ENCODE measurements at places on chromosomes 2 and 18.

DNA sequence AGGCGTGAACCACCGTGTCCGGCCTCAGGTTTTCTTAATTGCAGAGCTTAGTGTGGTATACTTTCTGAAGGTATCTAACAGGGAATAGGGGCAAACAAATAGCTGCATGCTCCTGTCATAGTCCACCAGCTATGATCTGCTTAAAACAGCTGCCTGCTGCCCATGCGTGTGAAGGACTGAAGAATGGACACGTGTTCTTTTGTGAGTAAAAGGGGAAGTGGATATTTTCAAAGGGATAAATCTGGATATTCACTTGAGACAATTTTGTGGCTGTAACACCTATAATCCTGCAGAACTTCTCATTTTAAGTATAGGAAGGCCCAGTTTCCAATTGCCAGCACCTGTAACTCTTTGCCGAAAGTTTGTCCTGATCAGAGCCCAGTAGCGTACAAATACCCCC lies 44.7 kb downstream of the TRPM8 start:
- DNase-seq, result no peak

- no peak for DNase-seq
Observed at GRCh38 chr18:26971409-26971808, 105.9 kb upstream of the AQP4 start.

- no peak for DNase-seq
Observed at GRCh38 chr2:159129269-159129668, 157.2 kb downstream of the WDSUB1 start.

GRCh38 chr2:198662905-198663304 lies 794.8 kb downstream of the SATB2 start:
- no peak for DNase-seq

DNA sequence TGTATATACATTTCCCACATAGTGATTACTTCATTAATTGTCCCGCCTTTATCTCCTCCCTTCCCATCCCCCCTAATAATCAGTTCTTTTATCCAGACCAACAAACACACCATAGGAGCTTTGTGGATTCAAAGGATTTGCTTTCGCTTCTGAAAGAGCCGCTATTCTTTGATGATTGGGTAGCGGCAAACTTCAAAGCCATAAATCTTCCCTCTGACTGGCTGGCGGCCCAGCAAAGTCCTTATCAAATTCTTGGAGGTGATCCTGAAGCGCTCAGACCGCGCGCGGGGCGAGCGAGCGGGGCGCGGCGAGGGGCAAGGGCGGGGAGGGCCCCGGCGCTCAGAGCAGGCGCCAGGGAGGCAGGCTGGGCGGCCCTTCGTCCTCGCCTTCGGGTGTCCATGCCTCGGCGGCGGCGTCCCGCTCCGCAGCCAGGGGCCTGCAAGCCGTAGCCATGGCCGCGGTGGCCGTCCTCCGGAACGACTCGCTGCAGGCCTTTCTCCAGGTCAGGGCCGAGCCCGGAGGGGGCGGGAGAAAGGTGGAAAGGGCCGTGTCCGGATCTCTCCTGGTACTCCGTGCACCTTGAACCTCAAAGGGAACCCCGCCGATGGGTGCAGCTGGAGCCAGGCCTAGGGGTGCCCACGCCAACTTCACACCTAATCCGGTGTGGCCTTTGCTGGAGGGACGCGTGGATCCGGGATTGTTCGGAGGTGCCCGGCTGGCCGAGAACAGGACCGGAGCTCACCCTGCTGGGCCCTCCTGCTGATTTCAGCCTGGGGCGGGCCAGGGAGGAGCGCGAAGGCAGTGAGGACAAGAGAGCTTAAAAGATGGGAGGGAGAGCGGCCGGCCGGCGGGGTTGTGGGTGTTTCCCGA lies at the start of gene SP5:
TSS of gene SP5 (plus strand) at position 276 of the 870 bp plus-strand sequence. CDS start at position 452, 176 bp downstream.
- DNase-seq, result no peak

- no peak for DNase-seq
Observed at GRCh38 chr18:62531078-62531477, 8.3 kb downstream of the ZCCHC2 start.

DNA sequence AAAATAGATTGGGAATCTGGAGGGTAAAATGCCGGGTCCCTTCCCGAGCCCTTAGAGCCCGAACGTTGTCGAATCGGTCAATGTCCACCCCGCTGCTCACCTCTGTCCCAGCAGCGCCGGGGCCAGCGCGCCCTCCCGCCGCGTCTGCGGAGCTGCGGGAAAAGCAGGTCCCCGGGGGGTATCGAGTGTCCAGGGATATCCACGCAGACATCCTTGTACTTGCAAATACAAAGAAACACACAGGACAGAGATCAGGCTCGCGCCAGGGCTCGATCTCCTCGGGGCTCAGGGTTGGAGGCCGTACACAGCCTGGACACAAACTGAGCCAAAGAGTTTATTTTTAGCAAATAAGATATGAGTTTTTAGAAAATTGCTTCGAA lies 2.3 kb upstream of the GATA6 start:
- DNase-seq, result no peak

DNA sequence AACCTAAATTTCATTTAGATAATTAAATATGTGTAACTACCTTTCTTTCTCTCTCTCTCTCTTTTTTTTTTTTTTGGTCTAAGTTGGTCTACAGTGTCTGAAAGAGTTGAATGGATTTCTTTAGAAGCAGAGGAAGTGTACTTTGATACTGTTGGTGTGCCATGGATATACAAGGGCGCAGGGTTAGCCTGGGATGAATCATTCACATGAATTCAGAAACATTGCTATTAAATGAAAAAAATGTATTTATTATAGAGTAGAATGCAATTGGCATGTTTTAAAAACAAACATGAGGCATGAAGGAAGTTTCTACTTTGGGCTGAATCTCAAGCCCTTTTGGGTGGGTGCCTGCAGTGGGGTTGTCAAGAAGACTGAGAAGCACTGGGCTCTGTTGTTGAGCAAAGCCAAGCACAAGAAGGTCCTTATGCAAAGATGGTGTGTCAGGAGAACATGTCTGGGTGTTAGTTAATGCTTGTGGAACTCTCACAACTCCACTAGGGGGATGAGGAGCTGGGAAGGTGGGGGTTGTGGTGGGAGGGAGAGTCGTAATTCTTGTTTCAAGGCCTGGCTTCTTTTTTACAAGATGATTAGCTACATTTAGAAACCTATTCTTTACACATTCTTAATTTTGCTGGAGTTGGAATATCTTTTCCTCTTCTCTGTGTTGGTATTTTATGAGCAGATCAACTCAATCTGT lies 57.9 kb downstream of the LYPD6 start:
- DNase-seq, result no peak

- DNase-seq, result no peak
Observed at GRCh38 chr2:236257136-236257535, 7.1 kb downstream of the ASB18 start.

DNA sequence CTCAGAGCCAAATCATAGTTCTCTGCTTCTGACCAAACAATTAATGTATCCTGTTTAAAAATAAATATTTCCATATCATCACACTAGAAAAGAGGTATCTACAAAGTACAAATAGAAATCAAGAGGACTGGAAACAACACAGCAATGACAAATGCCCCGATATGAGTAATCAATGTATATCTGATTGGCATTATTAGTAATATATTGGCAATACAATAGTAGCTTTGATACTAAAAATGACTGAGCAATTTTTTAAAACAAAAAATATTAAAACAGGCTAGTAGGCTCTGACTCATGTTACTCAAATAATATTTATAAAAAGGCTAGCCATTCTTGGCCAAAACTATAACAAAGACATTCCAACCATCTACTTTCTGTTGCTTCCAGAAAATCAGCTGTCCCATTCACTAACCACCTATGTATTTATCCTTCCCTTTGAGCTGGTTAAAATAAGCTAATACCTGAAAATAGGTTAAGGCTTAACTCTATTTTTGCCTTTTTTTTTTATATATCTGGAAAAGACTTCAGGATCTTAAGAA lies 13.3 kb downstream of the PPP4R3B start:
- no peak for DNase-seq

DNA sequence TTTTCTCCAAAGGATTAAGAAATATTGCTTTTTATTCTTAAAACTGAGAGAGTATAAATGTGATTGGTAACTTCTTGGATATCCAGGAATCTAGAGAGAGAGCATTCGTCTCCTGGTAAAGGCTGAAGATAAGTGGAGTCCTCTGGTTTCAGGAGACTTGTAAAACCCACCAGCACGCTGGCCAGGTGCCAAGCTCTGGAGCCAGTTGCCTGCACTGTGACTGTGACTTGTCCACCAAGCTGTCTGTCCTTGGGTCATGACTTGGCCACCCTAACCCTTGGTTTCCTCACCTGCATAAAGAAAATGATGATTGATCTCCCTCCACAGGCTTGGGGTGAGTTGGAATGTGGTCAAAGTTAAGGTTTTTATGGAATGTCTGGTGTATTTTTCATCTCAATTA lies 185.4 kb upstream of the NCKAP5 start:
- DNase-seq, result no peak

GRCh38 chr2:60485055-60485454 lies 68.4 kb downstream of the BCL11A start:
- DNase-seq, result no peak

DNA sequence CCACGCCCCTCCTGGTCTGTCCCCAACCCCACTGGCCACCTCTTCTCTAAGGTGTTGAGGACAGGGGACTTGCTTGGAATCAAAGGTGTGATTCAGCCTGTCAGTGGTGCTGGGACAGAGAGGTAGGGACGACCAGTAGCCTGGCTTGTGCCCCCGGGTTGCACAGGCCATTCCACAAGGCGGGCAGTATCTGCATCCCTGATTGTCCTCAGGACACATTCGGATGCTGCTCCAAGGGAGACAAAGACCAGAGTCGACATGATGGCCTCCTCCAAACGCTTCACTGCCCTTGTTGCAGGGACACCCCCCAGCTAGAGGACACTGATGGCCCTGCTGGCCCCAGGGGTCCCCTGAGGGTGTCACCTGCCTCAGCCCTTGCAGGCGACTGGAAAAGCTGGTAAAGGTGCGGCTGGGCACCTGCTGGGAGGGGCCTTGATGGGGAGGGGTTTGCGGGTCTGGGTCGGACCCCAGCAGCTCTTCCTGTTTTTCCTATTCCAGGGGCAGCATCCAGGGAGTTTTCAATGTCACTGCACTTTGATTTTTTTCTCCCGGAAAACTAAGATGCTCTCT lies 98.0 kb downstream of the PTGR3 start:
- no peak for DNase-seq

DNA sequence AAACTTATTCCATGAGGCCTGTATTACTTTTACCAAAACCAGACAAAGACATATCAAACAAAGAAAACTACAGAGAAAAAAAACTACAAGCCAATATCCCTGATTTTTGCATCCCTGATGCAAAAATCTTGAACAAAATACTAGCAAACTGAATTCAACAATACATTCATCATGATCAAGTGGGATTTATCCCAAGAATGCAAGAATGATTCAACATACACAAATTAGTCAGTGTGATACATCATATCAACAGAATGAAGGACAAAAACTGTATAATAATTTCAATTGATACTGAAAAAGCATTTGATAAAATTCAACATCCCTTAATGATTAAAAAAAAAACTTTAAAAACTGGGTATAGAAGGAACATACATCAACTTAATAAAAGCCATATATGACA lies 106.8 kb downstream of the SLC39A10 start:
- DNase-seq, result no peak

- no peak for DNase-seq
Observed at GRCh38 chr2:154961676-154962075, 263.2 kb downstream of the KCNJ3 start.

DNA sequence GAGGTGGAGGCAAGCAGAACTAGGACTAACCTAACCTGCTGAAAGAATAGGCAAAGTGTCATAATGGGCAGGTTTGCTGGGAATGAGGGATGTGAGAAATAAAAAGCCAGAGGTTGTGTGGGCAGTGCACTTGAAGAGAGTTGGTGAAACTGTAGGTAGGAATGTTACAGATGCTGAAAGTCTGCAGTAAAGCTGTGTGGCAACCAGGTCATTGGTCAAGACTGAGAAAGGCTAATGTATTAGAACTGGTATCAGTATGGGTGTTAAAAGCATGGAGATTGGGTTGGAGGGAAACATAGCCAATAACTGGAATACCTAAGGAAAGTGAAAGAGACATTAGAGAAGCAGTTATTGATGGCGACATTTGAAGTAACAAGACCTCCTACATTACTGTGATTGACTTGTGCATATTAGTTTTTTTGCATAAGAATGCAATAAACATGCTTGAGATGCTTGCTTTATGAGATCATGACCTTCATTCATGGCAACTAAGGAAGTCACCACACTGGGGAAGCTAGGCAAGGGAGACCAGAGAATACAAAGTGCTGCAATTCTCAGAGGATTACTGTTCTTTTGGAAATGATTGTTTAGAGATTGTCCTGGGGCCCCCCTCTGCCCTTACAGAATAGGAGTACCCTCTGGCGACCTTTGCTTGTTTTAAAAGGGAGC lies 11.8 kb downstream of the GULP1 start:
- DNase-seq, result no peak

All from stimulated activated CD4-positive, alpha-beta T cell treated with anti-CD3 and anti-CD28 coated beads, TNF-alpha, amount 100 ng/mL, for 24 hours (primary cell).